ENCODE measurements at places on chromosomes 2 and 18. TPM values are rescaled to one million over a fixed set of nuclear protein-coding genes. Genes with fewer than 3 reads are reported as not detected.

CENPA gene
- total RNA-seq, result 13.0 TPM

C2orf78 gene
- not detected for total RNA-seq

ID2 gene
- 87.0 TPM for total RNA-seq

SH3RF3 gene
- 1.2 TPM for total RNA-seq

WDR54 gene
- total RNA-seq, result 41.6 TPM

LCT gene
- not detected for total RNA-seq

KLHL41 gene
- total RNA-seq, result not detected

ABCG8 gene
- total RNA-seq, result 0.31 TPM

SATB2 gene
- 5.7 TPM for total RNA-seq

DNA sequence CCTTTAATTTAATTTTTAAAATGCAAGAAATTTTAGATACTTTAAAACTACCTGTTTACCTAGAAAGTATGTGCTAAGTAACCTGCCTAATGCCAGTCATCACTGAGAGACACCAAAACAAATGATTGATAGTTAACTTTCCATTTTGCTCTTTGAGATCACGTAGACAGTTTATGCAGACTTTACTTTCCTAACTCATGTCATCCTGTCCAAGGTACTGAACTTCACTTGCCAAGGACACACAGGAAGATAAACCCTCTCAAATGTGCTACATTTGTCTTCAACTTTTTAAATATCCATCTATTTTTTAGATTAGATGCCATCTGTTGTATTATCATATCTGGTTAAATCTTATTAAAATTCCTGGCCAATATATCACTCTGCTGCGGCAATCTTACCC, 20.1 kb upstream of the SCN1A start:
- no peak for DNase-seq

DNA sequence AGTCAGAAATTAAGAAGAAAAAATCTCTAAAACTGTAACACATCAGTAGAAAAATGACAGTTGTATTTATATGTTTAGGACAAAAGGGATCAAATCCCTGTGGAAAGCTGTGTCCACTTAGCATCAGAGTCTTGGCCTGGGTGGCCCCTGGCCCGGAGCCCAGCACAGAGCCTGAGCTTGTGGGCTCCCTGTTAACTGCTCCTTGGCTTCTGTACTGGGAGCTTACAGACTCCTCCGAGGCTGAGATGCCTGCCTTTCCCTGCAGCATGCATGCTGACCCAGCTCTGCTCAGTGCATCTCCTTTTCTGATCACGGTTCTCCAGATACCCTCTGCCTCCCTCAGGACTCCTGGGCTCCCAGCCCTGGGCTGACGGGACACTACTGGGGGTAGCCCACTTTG, 98.1 kb downstream of the DCDC2C start:
- DNase-seq, result no peak

DNA sequence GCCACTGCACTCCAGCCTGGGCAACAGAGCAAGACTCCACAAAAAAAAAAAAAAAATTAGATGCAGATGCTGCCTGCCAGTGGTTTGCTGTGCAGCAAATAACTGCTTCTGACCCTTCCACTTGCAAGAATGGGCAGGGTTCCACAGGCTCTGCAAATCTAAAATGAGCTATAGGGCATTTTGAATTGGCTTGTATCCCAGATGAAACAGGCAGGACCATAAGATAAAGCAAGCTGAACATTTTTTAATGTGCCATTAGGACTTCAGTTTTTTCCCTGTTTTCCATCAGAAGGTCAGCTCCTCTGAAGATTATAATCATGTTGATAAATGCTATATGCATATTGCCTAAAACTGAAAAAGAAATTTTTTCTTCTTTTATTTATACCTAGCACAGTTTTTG, 15.7 kb upstream of the FZD7 start:
- no peak for DNase-seq

DNA sequence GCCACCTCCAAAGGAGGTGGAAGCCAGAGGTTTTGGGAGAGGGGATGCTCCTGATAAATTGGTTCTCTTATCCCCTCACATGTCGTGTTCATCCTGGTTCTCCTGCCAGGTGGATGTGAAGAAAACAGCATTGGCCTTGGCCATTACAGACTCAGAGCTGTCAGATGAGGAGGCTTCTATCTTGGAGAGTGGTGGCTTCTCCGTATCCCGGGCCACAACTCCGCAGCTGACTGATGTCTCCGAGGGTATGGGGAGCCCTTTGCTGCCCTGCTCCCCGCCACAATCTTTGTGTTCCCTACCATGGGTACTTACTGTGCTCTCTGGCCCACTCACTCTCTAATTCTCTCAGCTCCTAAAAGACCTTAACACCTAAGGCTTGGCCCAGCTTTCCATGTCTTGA, 3.5 kb downstream of the RETREG2 start:
- DNase-seq, result no peak

DNA sequence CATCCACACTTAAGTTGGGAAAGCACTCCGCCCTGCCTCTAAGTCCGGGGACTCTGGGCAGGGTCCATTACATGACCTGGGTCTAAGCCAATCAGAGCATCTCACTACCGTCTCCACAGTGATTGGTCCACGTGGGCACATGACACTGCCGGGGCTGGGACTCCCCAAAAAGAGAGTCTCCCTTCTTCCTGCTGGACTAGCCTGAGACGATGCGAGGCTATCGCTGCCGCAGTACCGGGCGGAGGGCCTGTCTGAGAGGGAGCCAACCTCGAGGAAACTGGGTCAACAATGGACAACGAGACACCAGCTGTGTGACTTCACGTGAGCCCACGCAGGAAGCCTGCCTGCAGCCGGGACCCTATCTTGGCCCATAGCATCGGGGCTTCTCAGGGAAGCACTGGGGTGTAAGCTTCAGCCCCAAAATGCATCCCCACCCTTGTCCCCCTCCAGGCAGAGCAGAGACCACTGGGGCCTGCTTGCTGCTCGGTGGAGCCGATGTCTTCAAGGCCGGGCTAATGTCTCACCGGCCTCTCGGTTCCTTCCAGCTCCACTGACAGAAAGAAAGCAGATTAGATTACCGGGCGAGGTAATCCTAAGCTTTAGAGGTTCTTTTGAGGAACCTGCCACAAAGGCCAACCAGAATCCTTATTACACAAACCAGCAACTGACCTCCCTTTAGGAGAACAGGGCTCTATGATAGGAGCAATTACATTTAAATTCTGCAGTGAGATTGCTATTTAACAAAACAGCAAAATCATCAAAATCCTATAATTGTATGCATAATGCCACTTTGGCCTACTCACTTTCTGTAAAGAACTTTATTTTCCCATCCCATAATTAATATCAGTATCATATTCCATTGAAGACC, 21.3 kb upstream of the COPS8 start:
- no peak for DNase-seq

- DNase-seq, result no peak
Measured at GRCh38 chr2:170744248-170745002, 25.8 kb upstream of the ERICH2 start.

DNA sequence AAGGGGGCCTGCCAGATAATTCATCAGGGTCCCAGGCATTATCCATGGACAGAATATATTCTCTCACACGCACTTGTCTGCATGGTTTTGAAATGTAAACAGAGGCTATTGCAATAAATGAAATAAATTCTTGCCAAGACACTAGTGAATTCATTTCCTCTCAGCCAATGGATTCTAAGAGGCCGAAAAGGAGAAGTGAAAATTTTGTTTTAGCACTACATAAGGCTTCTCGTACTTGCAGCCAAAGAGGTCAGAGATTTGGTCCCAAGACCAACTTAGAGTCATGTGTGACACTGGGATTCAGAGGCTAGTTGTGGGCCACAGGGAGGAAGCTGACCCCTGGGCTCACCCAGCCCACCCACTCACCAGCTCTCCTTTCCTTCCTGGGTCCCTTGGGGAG, 184.1 kb upstream of the GLI2 start:
- DNase-seq, result no peak

- DNase-seq, result no peak
Measured at GRCh38 chr18:33135951-33136660, 304.4 kb downstream of the CCDC178 start.

GRCh38 chr18:74388227-74388626, 68.9 kb downstream of the DIPK1C start:
- DNase-seq, result no peak

- DNase-seq, result no peak
Measured at GRCh38 chr2:17030047-17030446, 364.4 kb upstream of the CYRIA start.

GRCh38 chr2:122635686-122636085, 880.2 kb downstream of the TSN start:
- DNase-seq, result no peak

GRCh38 chr2:217223222-217223930, 363.5 kb upstream of the TNP1 start:
- no peak for DNase-seq

- DNase-seq, result no peak
Measured at GRCh38 chr2:233439191-233439590, 84.9 kb downstream of the DGKD start.

GRCh38 chr2:14960686-14961324, 328.3 kb downstream of the LRATD1 start:
- peak; percentile 10 for DNase-seq

DNA sequence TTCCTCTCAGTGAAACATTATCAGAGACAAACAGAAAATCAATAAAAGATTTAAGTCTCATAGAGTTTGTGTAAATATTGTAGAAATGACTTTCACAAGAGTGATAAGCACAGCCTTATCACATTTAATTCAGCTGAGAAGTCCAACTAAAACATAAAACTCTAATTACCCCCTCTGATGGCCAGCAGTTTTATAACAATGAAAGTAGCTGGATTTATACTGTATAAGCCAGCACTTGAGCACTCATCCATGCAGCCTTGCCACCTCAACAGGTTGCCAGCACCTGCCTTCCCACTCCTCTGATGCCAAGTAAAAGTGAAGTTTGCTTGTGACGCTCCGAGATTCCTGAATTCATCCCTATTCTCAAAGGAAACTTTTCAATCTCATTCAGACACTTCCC, 103.0 kb upstream of the STK39 start:
- no peak for DNase-seq

- no peak for DNase-seq
Measured at GRCh38 chr18:22484471-22484870, 66.8 kb upstream of the CTAGE1 start.

DNA sequence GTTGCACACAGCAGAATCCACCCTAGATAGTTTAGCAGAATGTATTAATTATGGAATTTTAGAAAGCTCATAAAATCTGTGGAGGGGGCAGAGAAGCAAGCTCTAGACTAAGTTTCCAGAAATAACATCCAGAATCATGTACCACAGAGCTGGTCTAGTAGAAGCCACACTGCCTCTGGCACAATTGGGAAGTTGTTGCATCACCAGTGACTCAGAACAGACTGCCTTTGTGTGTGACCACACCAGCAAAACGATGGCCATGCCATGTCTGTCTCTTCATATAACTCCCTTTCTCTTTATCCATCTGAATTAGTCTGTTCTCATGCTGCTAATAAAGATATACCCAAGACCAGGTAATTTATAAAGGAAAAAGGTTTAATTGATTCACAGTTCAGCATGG, 158.9 kb downstream of the CCDC148 start:
- DNase-seq, result no peak

DNA sequence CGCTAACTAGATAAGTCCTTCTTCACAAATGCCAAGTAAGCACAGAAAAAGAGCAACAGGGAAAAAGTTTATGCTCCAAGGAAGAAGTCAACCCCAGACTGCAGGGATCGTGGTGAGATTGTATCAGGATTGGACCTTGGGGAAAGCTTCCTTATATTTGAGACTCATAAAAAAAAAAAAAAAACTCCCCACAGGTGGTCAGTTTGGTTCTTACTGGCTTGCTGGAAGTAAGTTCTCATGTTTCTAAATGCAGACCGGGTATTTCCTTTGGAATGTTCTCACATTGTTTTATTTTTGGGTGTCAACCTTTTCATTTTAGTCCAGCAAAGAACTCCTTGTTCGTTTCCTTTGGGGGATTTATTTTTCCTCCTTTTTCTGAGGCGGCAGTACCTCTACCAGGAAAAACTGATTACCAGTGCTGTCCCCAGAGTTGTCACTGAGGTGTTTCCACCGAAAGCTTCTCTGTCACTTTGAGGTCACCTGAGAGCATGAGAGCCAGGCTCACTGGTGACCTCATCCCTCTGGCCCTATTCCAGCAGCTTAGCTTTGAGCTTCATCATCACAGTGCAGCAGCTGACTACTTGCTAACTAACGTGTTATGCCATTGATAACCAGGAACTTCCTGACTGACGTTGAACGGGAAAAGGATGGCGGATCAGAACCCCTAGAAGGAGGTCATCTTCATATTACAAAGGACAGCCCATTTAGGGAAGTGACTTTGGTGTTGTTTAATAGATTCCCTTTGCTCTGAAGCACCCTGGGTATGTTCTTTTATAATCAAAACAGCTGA, 16.8 kb upstream of the ATP8B1 start:
- DNase-seq, result peak; percentile 16

- no peak for DNase-seq
Measured at GRCh38 chr2:101655702-101656422, 41.6 kb upstream of the MAP4K4 start.

GRCh38 chr2:174495365-174496012, 8.7 kb upstream of the GPR155 start:
- peak; percentile 56 for DNase-seq

GRCh38 chr2:52572469-52572894, 1195.1 kb upstream of the CHAC2 start:
- DNase-seq, result no peak

GRCh38 chr2:62999905-63000304, 50.7 kb upstream of the OTX1 start:
- no peak for DNase-seq

DNA sequence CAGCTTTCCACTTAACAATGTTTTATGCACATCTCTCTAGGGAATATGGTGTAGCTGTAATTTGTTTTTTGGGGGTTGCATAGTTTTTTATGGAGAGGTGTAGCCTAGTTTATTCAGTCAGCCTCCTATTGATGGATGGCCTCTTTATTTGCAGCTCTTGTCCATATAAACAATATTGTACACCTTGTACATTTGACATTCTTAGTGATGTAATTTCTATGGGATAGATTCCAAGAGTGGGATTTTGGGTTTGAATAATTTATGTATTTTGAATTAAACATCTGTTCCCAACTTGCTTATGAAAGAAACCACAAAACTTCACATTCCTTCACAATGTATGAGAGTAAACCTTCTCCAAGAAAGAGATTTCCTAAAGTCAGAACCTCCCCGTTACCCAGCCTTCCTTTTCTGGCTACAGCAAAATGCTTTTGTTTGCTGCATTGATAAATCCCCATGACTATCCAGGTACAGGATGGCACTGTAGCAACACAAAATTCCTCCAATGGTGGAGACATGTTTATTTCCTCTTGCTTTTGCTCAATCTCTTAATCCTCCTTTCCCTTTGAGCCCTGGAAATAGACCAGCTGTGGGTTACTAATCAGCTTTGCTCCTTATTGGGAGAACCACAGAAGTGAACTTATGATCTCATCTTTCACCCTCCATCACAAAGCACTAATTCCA, 58.4 kb upstream of the GALR1 start:
- DNase-seq, result no peak

- no peak for DNase-seq
Measured at GRCh38 chr2:216548901-216549331, 50.3 kb downstream of the RPL37A start.

GRCh38 chr2:71546777-71547281, 93.5 kb downstream of the DYSF start:
- DNase-seq, result no peak

- DNase-seq, result no peak
Measured at GRCh38 chr2:184114439-184114838, 483.9 kb upstream of the ZNF804A start.
